Islet precursor cell (in vitro differentiated cells): ENCODE measurements at places on chromosomes 4 and X.

- DNase-seq: peak; percentile 75
Measured at GRCh38 chr4:20252656-20253282, 1.1 kb downstream of the SLIT2 start.

DNA sequence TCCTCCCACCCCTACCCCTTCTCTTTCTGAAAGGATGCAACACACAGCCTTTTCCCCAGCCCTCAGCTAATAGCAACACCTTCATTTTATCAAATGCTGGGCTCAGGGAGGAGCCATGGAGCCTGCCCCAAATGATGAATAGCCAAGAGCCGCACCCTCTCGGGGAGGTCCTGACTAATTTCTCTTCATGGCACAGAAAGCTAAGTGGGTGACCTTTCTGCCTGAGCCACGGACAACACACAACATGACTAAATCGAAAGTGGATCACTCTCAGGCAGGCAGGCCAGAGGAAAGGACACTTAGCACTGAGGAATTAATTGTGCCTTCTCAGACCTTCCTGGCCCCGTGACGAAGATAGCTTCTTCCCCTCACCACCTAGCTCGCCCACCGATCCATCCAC lies 165.1 kb upstream of the RAI2 start:
- DNase-seq: no peak

GRCh38 chr4:3311095-3311372 lies 18.2 kb downstream of the RGS12 start:
- DNase-seq: no peak

DNA sequence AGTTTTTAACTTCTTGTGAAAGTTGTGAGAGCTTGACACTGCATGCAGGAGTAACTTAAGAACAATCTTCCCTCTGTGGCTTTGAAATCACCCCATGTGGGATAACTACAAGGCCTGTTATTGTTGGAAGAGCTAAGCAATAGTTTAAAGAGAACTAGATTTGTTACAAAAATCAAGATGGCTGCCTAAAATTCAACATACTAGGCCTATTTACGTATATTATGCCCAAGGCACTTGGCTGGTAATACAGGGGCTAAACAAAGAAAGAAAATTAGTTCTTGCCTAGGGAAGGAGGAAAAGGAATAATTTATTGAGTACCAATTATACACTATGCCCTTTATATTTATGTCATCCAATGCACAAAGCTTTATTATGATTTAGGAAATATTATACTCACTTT lies 36.1 kb downstream of the DMD start:
- no peak for DNase-seq

- peak; percentile 84 for DNase-seq
Measured at GRCh38 chr4:82044141-82044993, 329.4 kb downstream of the HNRNPD start.

GRCh38 chr4:26181616-26182015 lies 139.2 kb upstream of the RBPJ start:
- no peak for DNase-seq

GRCh38 chr4:101835121-101835904 lies 44.8 kb downstream of the BANK1 start:
- no peak for DNase-seq

GRCh38 chr4:3857269-3857926 lies 91.2 kb downstream of the ADRA2C start:
- no peak for DNase-seq

DNA sequence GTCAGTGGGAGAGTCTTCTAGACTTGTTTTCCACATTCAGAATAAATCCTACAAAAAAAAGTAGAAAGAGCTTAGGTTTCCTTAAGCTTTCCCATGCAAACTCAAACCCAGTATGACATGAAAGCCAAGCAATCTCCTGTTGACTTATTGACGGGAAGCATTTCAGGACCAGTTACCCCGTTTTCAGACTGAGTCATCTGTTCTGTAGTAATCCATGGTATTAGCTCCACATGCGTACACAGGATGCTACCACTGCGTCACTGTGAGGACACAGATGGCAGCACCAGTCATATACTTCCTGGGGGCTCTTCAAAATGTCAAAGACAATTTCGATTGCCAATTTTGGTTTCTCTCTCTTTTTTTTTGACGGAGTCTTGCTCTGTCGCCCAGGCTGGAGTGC lies 224.9 kb upstream of the MAD2L1 start:
- DNase-seq: no peak

DNA sequence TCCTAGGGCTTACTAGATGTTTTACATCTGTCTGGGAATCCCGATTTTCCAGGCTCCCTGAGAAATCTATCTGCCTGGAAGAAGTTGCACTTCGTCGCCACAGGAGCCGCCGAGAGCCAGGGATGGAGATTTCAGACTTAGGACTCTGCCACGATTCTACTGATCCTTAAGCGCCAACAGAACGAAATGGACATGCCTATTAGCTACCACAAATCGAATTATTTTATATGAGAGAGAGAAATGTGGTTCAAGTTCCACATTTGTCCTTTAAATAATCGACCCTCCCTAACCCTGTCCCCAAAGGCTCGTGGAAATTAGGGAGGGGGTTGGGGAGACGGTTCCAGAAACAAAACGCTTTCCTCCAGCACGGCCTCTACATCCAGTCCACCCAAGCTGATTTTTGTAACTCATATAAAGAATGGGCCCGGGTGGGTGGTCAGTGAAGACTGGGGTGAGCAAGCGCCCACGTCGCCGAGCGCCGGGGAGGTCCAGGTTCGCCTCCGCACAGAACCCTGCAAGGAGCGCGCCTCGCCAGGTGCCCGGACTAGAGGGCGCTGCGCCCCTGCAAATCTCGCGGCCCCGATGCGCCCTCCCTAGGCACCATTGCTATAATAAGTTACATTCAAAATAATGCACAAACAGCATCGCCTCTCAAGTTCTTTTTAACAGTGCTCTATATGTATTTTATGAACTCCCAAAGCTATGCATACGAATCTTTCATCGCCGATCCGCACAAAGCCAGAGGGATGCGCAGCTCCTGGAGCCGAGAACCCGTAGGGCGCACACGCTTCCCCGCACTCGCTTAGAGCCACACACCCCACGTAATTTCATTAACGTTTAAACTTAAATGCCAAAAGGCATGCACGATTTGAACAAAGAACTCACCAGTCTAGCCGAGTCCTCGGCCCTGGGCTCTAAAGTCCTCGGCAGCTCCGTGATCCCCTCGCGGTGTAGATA lies 2.1 kb upstream of the FAT1 start:
- peak; percentile 86 for DNase-seq

- DNase-seq: no peak
Measured at GRCh38 chr4:94290245-94290644, 52.4 kb downstream of the HPGDS start.

DNA sequence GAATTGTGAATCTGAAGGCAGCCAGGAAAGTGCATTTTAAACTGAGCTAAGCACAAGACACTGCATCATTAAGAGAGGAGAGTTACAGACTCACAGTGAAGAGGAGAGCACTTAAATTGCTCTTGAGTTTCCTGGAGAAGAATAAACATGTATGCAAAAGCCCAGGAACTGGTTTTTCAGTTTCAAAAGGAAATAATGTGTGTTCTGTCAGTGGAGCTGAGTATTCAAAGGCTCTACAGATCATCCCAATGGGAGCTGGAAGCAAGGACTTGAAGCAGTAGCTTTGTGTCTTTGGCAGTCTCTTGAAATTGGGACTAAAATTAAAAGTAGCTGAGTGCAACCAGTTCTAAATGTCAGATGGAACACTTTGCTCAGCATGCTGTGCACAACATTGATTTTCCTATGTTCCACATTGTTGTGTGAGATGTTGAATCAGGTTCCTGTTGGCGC lies 147.5 kb upstream of the ANK2 start:
- no peak for DNase-seq

DNA sequence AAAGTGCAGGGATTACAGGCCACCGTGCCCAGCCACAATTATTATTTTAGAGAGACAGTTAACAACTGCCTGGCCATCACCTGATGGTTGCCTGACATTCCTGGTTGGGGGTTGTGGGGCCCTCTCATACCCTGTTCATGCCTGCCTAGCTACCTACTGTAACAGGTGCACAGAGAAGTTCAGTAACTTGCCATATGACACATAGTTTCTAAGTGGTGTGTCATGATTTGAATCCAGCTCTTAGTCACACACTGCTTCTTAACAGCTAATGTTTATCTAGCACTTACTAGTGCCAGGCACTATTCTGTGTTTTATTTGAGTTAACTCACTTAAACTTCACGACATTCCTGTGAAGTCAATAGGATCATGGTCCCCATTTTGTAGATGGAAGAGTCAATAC lies 122.7 kb upstream of the JADE1 start:
- no peak for DNase-seq

DNA sequence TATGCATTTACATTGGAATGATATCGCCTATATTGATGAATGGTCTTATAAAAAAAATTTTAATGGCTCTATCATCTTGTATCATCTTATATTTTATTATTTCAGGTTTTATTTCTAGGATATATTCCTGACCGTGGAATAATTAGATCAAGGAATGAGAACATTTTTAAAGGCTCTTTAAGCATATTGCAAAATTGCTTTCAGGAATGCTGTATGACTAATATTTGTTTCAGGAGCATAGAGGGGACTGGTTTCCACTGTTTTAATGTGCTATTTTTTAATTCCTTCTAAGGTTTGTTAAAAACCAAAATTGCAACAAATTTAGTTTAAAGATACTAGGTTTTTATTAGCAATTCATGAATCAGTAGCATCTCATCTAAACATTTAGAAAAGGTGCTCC lies 120.2 kb downstream of the BMPR1B start:
- DNase-seq: no peak

- DNase-seq: no peak
Measured at GRCh38 chrX:38166478-38167083, 54.1 kb downstream of the SRPX start.

- peak; percentile 62 for DNase-seq
Measured at GRCh38 chr4:5758741-5759140, 47.7 kb downstream of the EVC start.

GRCh38 chr4:139988863-139989765 lies 164.9 kb downstream of the MAML3 start:
- peak; percentile 94 for DNase-seq
